Fibroblast of upper back skin (primary cell): ENCODE measurements at places on chromosomes 2 and 18.
A peak's percentile ranks its signal among the peaks of the same experiment; 100 is the strongest.

GRCh38 chr2:60331115-60331809 is 222.2 kb downstream of the BCL11A start:
- DNase-seq, result peak; percentile 8

GRCh38 chr2:219864154-219864553 is 236.7 kb downstream of the SLC4A3 start:
- no peak for DNase-seq

- peak; percentile 88 for DNase-seq
Measured at GRCh38 chr2:37827911-37828511, 97.1 kb upstream of the RMDN2 start.

GRCh38 chr2:200095436-200095835 is 140.1 kb downstream of the MAIP1 start:
- peak; percentile 36 for DNase-seq

- no peak for DNase-seq
Measured at GRCh38 chr2:200342654-200343053, 36.2 kb downstream of the SPATS2L start.

DNA sequence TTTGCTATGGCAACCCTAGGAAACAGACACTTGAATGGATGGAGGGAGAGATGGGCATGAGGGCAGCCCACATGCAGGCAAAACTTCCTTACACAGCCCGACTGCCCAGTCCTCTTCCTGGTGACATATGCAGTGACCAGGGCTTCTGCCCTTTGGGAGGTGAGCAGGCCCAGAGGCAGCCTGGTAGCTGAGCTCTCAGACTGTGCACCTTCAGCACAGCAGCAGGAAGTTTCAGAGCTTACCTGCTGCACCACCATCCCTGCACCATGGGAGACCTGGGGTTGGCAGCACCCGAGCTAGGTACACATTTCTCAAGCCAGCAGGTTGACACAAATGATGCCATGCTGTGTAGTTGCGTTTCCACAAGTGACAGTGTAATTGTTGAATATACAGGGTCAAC is 97.6 kb upstream of the LMAN1 start:
- no peak for DNase-seq

DNA sequence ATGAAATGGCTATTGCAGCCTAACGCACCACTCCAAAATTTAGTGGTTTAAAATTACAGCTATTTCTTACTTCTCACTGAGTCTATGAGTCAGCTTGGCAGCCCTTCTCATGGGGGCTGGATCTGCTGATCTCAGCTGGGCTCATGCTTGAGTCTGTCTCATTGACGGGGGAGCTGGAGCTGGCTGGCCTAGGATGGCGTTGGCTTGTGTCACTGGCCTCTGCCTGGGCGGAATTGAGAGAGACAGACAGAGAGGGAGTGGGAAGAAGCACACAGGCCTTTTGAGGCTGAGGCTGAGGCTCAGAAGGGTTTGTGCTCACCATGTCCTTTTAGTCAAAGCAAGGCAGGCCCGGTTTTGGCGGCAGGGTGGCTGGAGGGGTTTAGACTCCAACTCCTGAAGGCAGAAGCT is 412.1 kb upstream of the MYT1L start:
- peak; percentile 42 for DNase-seq

GRCh38 chr2:3483986-3484960 is 35.1 kb downstream of the ADI1 start:
- DNase-seq, result no peak

GRCh38 chr2:23617167-23617810 is 232.3 kb downstream of the KLHL29 start:
- peak; percentile 76 for DNase-seq

DNA sequence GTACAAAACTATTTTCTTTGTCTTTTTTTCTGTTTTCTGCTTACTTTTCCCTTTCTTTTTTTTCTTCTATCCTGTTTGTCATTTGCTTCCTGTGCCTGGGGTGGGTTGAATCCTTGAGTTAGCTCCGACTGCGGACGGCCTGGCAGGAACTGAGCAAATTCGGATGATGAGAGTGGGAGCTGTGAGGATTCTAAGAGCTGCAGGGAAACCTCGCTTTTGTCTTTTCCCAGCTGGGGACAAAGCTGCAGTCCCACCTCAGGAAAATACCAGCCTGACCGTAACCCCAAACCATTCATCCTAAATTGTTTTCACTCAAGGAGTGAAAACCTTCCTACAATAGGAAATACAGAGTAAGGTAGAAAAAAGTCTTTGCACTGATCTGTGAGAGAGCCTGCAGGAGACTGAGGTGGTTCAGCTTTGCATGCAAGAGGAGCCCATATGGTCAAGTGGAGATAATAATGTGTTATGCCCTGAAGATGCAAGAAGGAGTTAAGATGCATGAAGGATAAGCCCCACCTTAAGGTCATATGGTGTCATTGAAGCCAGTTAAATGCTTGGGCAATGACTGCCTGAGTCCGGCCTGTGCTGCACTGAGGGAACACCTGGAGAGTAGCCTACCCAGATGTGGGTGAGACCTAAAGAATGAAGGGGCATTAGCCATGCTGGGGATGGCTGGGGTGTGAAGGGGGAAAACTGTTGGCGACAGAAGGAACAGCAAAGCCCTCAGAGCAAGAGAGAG is 31.7 kb upstream of the ARL4C start:
- DNase-seq, result no peak

GRCh38 chr2:60368456-60368855 is 185.0 kb downstream of the BCL11A start:
- no peak for DNase-seq

DNA sequence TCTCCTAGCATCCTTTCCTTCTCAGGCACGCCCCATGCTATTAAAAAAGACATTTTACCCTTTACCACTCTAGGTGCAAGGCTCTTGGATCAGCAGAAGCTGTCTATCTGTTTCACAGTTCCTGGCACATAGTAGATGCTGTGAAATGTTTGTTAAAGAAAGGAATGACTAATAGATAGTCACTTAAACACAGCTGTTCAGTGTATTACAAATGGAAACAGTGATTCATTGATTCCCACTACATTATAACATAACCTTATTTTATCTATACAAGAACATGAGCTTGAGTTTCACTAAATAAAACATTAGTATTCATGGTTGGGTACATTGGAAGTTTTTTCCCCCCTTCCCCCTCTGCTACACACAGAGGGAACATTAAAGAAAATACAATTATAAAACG is 142.1 kb downstream of the ASXL3 start:
- DNase-seq, result peak; percentile 66

- no peak for DNase-seq
Measured at GRCh38 chr2:142037744-142038143, 93.1 kb downstream of the LRP1B start.

DNA sequence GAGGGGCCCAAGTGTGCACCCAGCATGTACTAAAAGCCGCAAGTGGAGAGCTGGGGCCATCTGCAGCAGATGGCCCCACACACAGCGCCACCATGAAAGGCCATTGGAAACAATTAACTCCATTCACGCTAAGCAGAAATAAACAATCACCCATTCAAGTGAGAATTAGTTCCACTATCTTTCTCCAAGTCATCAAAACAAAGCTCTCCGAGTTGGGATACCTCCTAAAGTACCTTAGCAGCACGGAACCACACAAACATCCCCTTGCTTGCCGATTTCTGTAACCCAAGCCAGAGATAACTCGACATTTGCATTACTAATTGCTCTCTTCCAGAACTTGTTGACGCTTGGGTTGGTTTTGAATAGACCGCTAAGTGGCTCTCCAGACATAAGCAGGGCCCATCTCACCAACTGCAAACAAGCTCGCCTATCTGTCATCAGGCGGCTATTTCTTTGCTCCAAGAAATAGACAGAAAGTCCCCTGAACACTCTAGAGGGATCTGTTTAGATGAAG is 840.6 kb upstream of the SALL3 start:
- no peak for DNase-seq

DNA sequence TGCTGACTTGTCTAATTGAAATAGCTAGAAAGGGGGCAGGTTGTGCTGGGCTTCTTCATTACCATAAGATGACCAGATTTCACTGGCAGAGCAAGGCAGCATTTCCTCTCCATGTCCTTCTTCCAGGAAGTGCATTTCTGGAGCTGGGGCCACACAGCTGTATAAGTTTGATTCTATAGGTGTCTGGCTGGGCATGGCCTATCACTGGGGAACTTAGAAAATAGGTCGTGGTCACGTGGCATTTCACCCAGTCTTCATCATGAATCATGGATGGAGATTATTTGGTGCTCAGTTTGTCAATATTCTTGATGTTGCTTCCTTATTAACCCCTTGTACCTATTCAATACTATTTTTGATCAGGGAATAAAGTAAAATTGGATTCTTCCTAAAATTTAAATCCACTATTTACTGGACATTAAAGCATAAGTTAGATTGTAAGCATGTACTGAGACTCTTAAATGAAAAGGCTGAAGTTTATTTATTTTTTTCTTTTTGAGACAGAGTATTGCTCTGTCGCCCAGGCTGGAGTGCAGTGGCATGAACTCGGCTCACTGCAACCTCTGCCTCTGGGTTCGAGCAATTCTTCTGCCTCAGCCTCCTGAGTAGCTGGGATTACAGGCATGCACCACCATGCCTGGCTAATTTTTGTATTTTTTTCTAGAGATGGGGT is 49.5 kb upstream of the TMEM87B start:
- no peak for DNase-seq

DNA sequence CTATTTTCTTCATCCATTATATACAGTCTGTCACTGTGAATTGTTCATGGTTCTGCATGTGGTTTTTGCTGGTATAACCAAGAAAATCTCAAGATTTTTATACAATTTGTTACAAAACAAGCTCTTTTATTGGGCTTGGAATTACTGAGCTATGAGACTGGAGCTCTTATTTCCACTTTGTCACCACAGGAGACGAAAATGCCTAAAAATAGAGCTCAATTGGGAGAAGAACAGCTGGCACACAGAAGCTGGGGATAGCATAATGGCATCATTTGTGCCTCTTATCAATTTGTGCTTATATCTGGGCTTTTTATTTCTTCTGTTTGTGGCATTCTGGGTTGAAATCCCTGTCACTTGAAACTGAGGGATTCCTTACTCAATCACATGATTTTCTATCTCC is 219.1 kb downstream of the CALCRL start:
- no peak for DNase-seq

DNA sequence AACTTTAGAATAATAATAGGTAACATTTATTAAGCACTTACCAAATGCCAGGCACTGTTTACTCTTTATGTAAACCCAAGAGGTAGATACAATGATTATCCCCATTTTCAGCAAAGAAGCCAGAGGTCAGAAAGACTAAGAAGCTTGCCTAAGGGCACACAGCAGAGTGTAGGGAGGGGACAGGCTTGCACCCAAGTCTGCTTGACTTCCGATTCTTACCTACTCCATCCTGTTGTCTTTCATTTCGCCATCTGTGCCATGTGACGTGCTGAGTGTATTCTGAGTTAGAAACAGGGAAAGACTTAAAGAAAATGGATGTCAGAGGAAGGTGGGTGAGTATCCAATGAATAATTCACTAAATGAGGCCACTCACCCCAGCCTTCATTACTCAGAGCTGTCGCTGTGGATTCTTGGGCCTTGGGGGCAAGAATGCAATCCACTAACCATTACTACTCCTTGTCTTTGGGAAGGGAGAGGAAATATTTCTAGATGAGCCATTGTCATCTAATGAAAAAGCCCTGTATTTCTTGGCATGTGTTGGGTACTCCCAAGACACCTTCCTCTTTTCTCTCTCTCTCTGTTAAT is 76.4 kb upstream of the BCL11A start:
- DNase-seq, result no peak

DNA sequence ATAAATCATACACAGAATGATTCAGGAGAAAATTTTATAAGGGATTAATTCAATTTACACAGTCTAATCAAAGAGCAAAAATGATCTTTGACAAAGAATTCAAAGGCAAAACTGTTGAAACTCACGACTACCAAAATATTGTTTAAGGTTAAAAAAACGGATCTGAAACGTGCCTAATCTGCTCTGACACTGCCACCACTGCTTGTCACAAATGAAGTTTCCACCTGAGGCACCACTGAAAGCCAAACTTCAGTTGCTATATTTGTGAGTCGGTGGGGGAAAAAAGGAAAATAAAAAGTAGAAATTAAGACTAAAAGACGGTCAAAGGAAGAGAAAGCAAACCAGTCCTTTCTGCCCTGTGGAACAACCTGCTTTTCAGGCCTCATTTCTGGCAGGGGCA is 140.6 kb upstream of the DNMT3A start:
- DNase-seq, result no peak

- DNase-seq, result peak; percentile 7
Measured at GRCh38 chr18:57533006-57533867, 53.3 kb downstream of the FECH start.

DNA sequence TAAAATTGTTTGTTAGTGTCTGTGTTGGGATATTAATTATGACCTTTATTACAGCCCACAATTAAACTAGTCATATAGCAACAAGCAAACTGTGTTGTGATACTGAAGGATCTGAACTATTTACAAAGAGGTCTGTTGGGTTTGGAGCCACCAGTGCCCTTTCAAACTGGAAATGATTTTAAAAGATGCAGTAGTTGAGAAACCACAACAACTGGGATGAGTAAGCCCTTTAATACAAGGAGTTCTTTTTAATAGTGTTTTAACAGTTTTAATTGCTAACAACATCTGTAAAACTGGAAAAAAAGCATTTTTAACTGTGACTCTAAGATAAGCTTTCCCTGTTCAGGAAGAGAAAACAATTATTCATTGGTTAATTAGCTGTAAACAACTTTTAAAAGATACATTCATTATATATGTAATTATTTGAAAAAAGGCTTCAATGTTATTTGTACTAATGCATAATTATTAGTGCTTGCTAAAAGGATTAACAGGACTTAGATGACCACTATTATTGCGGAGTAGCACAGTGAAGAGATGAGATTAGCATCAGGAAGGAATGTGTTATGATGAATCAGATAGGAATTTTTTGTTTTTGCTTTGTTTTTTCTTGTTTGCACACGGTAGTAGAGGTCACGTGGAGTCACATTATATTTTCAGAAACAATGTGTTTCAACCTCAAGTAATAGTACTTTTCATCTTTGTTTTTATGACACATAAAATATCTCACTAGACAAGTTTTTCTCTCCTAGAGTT is 392.7 kb upstream of the FANCL start:
- DNase-seq, result peak; percentile 36

- no peak for DNase-seq
Measured at GRCh38 chr2:230343747-230344146, 16.8 kb downstream of the SP140L start.

- DNase-seq, result peak; percentile 57
Measured at GRCh38 chr2:26008851-26009566, 24.9 kb upstream of the RAB10 start.

- DNase-seq, result no peak
Measured at GRCh38 chr2:1723397-1724042, 20.8 kb downstream of the PXDN start.

GRCh38 chr2:226310146-226310545 is 489.5 kb downstream of the IRS1 start:
- peak; percentile 69 for DNase-seq

DNA sequence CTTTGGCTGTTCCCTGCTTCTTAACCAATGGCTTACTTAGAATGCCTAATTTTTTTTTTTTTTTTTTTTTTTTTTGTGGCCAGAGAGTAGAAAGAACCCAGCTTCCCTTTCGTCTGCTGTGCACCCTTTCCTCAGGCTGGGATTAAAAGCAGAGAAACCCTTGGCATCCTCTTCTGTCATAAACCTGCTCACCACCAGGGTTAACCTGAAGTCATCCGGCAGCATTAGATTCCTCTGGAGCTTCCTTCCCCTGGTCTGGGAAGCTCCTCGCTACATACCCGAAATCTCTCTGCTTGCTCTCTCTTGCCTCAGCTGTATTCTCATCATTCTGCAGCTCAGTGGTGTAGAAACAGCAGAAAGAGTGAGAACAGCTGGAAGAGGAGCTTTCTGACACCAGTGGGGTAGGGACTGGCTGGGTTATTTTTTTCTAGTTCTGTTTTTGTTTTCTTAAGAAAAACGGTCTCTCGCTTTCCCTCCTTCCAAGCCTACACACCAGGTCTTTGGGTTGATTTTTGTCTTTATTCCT is 339.0 kb upstream of the MEIS1 start:
- DNase-seq, result no peak
